ENCODE measurements at places on chromosomes 1 and 21.

DNA sequence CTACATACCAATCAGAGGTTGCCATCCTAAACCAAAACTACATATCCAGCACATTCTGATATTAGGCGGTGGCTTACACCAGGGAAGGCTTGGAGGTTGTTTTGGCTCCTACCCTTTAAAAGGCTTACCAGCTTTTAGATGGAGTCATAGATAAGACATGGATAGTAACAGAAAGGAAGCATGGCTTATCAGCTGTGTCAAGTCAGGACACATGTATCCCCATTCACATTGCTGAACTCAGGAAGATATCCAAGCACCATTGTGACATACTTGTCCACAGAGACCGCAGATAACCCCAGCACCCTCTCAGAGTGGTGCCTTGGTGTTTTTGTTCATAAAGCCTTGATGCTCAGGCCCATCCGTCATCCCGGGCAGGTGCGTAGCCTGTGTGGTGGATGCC is 39.7 kb downstream of the ADARB1 start:
- no peak for DNase-seq

GRCh38 chr1:181113059-181113641 is 24.6 kb downstream of the IER5 start:
- peak; percentile 86 for DNase-seq

DNA sequence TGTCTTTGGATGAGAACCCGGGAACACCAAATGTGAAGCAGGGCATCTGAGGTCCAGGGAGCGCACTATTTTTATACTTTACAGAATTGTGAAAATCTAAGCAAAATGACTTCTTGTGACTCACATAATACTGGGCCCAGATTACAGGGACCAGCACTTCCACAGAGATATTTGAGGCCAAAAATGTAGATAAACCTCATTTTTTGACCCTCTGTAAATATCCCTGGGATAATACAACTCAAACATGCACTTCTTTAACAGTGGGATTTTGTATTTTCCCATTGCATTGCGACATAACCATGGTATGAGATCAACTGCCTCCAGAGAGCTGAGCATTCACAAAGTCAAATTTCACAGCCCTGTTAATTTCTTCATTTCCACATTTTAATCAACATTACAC is 289.4 kb upstream of the ADGRL4 start:
- no peak for DNase-seq

GRCh38 chr1:115454837-115455511 is 116.9 kb upstream of the NGF start:
- no peak for DNase-seq

DNA sequence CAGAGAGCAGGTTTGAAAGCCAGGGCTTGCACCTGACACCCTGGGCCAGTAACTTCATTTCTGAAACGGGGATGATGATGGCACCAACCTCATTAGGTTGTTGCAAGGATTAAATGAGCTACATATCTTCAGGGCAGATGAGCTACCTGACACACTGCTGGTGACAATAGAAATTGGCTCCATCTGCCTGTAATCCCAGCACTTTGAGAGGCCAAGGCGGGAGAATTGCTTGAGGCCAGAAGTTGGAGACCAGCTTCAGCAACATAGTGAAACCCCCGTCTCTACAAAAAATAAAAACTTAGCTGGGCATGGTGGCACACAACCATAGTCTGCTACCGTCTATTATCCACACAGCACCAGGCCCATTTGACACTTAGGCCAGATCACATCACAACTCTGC is 6.3 kb upstream of the TTC39A start:
- no peak for DNase-seq

DNA sequence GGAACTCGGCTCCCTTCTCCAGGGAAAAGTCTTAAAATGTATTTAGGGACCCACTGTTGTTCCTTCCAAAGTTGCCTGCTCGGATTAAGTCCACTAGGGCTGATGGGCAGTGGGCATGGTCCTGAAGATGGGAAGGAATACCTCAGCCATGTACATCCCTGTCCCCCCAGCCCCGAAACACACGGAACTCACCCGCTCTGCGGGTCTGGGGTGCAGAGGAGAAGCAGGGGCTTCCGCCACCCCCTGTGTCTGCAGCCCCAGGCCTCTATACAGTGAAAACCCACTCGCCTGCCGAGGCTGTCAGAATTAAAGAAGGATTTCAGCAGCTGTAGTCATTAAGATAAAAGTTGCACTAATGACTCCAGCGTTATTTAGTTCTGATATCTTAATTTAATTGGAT is 212.6 kb upstream of the VAMP3 start:
- DNase-seq = no peak

DNA sequence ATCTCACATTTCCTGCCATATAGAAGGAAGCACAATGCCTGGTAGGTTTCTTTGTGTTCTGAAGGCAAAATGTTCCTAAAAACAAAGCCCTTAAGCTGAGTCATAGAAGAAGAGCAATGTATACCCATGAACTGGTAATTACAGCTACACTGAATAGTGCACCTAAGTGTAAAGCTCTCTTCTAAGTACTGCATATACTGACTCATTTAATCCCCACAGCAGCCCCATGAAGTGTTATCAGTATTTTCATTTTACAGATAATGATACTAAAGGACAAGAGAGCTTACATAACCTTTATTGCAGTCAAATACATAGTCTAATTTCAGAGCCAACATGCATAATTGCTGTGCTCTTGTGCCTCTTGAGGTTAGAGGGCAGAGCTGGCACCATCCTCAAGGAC is 239.9 kb downstream of the DPYD start:
- peak; percentile 19 for DNase-seq

- peak; percentile 82 for DNase-seq
Measured at GRCh38 chr1:13605159-13605558, 21.5 kb downstream of the PDPN start.

- no peak for DNase-seq
Measured at GRCh38 chr1:99439433-99440075, 175.3 kb downstream of the PLPPR4 start.

- no peak for DNase-seq
Measured at GRCh38 chr1:49197081-49197480, 420.4 kb upstream of the BEND5 start.

DNA sequence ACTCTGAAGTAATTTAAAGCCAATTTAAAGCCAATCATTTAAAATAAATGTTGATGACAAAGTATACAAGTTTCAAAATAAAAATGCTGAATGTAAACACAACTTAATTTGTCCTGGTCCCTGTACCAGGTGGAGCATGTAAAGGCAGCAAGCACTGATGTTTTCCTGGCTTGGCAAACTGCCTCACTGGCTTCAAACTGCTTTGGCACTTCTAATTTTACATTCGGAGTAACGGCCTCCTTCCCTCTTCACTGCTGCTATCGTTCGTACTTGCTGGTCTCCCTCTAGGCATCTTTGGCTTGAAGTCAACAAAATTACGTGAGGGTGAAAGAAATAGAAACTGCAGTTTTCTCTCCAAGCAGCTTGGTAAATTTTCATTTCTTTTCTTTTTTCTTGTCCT is 287.9 kb downstream of the LTN1 start:
- no peak for DNase-seq

DNA sequence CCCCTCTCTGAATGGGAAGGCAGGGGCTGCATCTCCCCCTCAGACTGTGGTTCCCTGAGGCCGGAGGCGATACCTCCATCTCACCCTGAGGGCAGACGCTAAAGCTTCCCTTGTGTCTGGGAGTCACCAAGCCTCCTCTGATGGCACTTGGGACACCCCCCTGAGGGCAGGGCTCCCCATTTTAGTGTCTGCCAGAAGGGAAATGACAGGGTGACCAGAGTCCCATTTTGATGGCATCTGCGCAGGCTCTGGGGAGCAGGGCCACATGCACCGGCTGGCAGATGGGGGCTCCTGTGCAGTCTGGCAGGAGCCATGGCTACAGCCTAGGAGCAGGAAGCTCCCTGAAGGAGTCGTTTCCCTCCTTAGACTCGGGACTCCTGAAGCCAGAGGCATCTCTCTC is 1.7 kb downstream of the S100A2 start:
- no peak for DNase-seq

- DNase-seq = no peak
Measured at GRCh38 chr1:108785264-108785663, 38.8 kb downstream of the STXBP3 start.

- DNase-seq = peak; percentile 76
Measured at GRCh38 chr1:168285521-168285790, 4.8 kb downstream of the TBX19 start.

- DNase-seq = no peak
Measured at GRCh38 chr1:80918380-80918779, 882.4 kb upstream of the ADGRL2 start.

DNA sequence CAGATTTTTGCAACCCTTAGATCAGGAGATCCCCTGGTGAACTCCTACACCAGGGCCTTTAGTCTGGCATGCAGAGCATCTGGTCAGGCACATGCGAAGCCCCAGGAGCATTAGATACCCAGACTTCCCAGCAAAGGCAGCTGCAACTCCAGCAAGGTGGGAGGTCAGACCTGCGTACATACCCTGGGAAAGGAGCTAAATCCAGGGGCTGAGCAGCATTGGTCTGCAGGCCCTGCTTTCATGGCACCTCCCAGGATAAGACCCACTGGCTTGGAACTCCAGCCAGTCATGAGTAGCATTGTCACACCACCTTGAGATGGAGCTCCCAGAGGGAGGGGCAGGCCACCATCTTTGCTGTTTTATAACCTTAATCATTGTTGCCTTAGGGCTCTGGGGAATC is 92.3 kb downstream of the KCNT2 start:
- DNase-seq = no peak

- DNase-seq = no peak
Measured at GRCh38 chr1:175307160-175307559, 114.6 kb upstream of the KIAA0040 start.

DNA sequence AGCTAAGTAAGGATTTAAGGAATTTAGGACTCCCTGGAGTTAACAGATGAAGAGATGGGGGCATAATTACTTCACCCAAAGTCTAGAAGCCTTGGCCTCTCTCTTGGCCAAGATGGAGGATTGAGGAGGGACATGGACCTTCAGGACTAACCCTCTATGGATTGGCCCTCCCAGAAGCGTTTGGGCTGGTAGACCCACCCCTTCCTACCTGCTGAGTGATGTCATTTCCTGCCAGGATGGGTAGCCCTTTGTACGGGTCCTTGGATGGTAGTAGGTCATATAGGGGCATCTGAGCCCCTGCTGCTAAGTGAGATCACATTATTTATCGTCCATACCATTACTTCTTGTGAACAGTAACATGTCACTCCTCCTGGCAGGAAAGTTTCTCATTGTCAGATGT is 17.7 kb downstream of the LURAP1 start:
- DNase-seq = no peak

- DNase-seq = no peak
Measured at GRCh38 chr1:236336084-236336483, 54.3 kb upstream of the ERO1B start.

GRCh38 chr1:10177876-10178275 is 32.5 kb upstream of the KIF1B start:
- DNase-seq = no peak

DNA sequence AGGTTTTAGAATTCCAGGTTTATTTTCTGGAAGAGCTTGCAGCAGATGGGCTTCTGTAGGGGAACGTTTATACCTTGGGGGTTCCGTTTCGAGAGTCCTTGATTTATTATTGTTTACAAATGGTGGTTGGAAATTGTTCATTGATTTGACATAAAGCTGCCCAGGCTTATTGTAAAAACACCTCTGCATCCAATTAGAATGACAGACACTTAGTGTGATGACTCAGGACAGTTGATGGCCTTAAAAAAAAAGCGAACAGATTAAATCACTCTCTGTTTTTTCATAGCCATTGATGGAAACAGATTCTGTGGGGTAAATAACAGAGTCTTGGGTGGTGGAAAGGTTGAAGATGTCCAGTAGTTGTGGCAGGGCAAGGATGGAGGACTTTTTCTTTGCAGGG is 35.4 kb downstream of the GALNT2 start:
- DNase-seq = no peak

- DNase-seq = peak; percentile 96
Measured at GRCh38 chr1:40944326-40944725, 35.2 kb upstream of the CTPS1 start.

Measured in foreskin keratinocyte (primary cell).